ENCODE measurements at places on chromosomes 7 and 10.

DNA sequence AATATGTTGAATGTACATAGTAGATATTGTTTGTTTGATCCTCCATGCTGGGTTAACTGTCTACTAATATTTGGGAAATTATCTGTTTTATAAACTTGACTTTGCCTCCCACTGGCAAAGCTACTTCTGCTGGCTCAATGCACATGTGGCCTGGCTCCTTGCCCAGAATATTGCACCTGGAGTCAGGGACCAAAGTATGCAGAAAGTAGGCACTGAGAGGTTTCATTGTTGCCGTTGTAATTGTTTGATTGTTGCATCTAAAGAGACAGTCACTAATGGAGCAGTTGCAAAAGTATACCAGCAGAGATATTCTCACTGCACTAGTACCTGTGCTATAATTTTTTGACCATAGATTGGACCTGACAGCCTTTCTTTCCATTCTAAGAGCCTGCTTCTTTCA, 137.8 kb upstream of the CNTNAP2 start:
- no peak for DNase-seq

GRCh38 chr7:95608359-95609173, 12.2 kb upstream of the PDK4 start:
- DNase-seq, result no peak

DNA sequence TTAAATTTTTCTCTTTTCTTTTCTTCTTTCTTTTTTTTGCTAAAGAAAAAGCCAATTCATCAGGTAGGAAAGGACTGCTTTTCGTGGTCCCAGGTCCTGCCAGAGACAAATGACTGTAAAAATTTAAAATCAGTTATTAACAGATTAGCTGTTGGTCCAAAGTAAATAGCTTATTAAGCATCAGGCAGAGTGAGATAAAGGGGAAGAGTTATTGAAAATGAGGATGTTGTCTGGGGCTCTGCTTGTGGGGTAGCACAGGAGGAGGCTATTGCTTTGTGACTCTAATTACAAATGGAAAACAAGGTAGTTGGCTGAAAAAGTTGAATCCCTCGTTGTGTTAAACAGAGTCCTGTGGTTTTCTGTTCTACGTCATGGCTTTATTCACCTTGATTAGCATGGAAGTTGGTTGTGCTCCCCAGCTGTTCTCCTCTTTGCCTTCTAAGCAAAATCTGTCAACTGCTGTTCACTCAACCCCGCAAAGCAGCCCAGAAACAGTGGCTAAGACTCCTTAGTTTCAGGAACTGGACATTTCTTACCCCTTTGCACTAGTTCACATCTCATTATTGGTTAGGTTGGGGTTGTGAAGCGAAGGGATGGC, 128.9 kb downstream of the SNX10 start:
- DNase-seq, result no peak

DNA sequence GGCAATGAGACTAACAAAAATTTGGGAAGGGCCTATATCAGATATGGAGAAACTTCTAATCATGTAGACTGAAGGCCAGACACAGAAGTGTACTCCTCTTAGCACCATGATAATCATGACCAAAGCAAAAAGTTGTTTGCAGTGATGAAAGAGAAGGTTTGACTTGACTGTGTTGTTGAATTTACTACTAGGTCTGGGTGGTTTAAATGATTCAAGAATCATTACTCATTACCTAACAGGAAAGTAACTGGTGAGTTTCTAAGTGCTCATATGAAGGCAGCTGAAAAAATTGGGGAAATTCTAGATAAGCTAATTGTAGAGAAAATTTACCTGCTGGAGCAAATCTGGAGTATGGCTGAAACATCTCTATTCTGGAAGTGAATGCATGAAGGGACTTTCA, 451.5 kb upstream of the SORCS1 start:
- DNase-seq, result no peak

DNA sequence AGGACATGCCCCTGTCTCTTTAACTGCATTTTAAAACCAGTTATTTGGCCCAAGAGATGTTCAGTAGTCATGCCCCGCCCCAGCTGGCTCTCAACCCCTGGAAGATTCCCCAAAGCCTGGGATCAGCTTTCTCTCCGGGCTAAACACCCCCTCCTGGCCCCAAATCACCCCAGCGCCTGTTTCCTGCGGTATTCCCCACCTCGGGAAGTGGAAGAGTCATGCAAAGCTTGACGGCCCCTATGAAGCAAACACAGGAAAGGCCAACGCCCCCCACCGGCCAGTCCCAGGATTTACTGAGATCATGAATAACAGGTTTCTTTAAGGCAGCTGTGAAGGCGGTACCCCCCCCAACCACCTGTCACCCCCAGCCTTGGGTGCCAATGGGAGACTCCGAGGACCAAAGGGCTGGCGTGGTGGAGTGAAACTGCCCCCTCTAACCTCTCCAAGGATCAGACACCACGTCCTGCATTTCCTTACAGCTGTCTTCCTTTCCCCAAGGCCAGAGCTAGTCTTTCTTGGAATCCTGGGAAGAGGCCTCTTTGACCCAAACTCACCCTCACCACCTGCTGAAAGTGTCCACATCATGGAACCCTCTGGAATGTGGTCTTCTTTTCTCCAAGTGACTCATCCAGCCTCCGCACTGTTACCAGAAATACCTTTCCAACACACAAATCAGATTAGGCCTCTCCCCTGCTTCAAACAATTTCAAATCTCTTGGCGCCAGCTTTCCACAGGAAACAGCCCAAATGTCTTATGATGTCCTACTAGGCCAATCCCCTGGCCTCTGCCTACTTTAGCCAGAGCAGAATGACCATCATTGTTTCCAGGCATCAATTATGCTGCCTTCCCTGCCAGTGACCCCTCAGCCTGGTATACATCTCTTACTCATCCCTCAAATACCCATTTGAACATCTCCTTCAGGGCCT, 301.5 kb downstream of the ZEB1 start:
- DNase-seq, result no peak

GRCh38 chr7:96723622-96724021, 14.0 kb upstream of the SEM1 start:
- no peak for DNase-seq

GRCh38 chr7:726854-727103, 280 bp downstream of the DNAAF5 start:
- no peak for DNase-seq

- no peak for DNase-seq
Observed at GRCh38 chr10:19889256-19889655, 73.0 kb downstream of the PLXDC2 start.

- no peak for DNase-seq
Observed at GRCh38 chr10:35882422-35883150, 240.5 kb upstream of the FZD8 start.

- no peak for DNase-seq
Observed at GRCh38 chr10:76871697-76872295, 765.8 kb downstream of the KCNMA1 start.

Measured in stimulated activated naive CD4-positive, alpha-beta T cell treated with Interleukin-2 at 50 U/mL for 16 hours (primary cell).